Thyroid gland (tissue), 4 donors: ENCODE measurements at places on chromosomes 7 and 10.

DNA sequence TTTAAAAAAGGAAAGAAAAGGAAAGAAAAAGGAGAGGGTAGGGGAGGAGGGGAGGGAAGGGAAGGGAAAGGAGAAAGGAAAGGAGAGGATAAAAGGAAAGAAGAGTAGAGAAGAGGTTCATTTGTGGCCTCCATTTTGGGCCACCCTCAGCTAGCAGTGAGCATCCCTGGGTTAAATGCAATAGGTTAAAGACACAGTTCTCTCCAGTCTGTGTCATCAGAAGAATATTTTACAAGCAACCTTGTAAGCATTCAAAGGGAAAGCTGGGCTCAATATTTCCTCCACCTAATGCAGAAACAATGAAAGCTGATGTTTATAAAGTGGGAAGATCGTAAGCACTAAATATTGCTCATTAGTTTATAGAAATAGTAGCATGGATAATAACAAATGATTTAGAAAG lies 219.1 kb upstream of the PITRM1 start:
- DNase-seq = no peak

GRCh38 chr7:95433952-95434556 lies 774 bp downstream of the PON2 start:
- no peak for DNase-seq

- no peak for DNase-seq
These were observed 126.0 kb upstream of the NRBF2 start for GRCh38 chr10:63007112-63007511.

- DNase-seq = no peak
These were observed 21.7 kb downstream of the ZNF316 start for GRCh38 chr7:6658618-6659345.

GRCh38 chr10:122199689-122200088 lies 71.4 kb upstream of the BTBD16 start:
- no peak for DNase-seq

GRCh38 chr7:24381894-24382505 lies 98.0 kb downstream of the NPY start:
- no peak for DNase-seq

- DNase-seq = no peak
These were observed 144.6 kb downstream of the CHCHD3 start for GRCh38 chr7:132937286-132937685.

DNA sequence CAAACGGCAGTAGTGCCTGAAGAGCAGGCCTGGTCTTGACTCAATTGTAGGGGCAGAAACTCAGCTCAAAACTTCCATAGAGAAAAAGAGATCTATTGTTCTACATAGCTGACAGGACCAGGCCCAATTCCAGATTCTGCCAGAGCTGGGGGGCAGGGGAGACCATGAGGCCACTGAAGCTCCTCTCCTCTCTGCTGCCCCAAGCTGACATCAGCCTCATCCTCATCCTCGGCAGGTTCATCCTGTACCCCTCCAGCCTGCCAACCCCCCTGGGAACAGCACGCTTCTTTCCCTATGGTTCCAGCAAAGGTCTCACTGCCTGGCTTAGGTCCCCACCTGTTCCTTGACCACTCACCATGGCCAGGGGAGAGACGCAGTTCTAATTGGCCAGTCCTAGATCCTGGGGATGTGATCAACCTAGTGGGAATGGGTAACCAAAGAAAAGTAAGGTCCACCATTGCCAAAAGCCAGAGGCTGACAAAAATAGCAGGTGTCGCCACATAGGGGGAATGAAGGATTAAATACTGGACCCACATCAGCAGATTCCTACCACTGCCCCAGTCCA lies 42.9 kb downstream of the CCDC3 start:
- no peak for DNase-seq

DNA sequence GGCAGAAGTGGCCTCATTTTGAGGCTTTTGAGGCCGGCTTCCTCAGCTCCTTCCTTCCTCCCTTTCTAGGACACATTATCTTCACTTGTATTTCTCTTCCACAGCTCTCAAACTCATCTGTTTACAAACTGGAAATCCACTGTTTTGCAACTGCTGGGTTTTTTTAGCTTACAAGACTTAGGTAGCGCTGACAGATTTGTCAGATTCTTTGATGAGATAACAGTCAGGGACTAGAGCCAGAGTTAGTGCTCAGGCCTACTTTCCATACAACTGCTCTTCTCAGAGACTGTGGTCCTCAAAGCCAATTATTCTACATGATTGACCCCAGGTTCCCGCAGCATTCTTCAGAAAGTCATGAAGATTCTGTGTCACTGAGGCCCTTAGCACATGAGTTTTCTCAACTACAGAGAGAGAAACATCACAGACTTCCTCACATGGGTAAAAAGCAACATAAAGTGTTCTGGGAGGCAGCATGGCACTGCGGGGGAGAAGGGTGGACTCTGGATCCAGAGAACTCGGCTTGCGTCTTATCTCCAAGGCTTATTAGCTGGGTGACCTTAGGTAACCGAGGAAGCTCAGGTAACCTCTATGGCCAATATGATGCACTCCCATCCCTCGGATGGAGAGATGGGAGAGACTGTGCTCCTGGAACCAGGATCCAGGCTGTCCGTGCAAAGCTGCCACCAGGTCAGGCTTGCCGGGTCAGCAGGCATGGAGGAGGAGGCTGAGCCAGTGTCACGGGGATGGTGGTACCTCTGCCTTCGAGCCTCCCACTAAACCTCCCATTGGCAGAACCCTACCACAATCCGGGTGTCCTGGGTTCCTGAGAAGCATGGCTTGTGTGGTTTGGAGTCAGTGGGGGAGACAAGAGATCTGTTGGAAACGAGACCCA lies 10.5 kb downstream of the DDC start:
- no peak for DNase-seq

- DNase-seq = peak; percentile 83
These were observed 126.2 kb downstream of the PRPF18 start for GRCh38 chr10:13712837-13713581.

- DNase-seq = no peak
These were observed 251.3 kb upstream of the CHRM2 start for GRCh38 chr7:136617176-136617575.

DNA sequence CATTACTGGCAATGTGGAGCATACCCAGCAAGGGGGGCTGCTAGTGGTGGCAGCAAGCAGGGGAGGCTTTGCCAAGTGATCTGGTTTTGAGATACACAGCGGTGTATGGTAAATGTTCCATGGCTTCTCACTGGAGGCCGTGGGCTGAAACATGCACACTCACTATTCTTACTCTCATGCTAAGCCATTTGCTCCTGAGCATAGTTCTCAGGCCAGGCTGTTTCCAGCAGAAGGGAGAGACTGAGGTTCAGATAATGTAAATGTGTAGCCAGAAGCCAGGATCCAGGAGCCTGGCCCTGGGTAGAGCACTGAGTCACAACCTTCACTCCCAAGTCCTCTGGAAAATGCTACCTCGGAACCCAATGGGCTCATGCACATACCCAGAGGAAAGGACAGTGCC lies 757.9 kb downstream of the GRID1 start:
- DNase-seq = no peak

DNA sequence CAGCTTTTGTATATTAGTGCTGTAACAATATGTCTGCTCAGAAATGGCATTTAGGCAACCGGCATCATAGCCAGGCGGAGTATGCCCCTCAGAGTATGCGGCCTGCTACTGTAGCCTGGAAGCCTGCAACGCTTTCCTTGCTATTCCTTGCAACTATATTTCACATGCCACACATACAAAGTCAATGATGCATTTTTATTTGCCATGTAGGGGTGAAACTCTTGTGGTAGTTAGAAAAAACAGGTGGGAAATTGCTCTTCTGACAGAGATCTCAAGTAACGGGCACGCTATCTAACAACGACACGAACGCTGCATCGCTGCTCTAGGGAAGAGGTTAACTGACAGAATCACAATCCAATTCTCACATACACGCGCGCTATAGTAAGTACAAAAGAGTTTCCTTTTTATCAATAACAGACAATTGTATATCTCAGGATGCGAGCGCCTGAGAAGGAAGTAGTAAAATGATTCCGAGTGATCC lies 5.9 kb downstream of the EBF3 start:
- DNase-seq = no peak

GRCh38 chr10:97913614-97914013 lies 64.0 kb downstream of the GOLGA7B start:
- no peak for DNase-seq

- peak; percentile 14 for DNase-seq
These were observed 227.4 kb downstream of the GRID1 start for GRCh38 chr10:86139066-86139657.

DNA sequence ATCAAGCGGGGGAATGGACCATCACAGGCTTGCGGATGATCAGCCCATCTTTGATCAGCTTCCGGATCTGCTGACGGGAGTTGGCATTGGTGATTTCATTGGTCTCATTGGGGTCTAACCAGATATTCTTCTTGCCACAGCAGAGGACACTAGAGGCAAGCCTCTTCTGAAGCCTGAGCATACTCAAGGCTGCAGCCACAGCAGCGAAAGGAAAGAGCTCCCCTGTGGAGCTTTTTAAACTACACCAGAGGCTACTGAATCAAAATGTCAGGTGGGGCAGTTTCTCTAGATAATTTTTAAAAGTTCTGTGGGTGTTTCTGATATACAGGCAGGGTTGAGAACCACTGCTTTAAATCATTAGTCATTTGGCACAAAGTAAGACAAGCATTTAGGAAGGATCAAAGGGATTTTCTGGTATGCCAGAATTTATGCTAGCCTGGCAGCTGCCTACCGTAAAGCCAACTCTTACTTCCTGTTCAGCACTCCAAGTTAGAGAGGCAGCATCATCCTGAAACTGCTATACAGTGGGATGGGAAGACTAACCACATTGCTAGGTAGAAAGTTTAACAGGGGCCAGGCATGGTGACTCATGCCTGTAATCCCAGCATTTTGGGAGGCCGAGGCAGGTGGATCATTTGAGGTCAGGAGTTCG lies 7.0 kb downstream of the NAPEPLD start:
- DNase-seq = no peak

DNA sequence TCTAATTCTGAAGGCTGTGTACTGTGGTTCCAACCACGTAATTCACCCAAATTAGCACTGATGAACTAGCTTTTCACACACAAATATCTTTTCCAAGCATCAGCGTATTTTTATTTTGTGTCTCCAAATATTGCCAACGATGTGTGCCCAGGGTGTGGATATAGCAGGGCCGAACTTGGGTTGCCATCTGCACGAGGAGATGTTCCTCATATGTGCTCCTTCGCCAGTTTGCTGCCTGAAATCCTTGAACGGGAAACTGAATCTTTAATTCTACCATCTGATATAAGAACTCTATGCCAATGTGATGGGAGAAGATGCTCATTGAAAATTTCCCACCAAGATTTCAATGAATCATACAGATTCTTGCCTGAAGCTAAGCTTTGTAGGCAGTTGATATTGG lies 121.5 kb upstream of the ZNF438 start:
- no peak for DNase-seq

DNA sequence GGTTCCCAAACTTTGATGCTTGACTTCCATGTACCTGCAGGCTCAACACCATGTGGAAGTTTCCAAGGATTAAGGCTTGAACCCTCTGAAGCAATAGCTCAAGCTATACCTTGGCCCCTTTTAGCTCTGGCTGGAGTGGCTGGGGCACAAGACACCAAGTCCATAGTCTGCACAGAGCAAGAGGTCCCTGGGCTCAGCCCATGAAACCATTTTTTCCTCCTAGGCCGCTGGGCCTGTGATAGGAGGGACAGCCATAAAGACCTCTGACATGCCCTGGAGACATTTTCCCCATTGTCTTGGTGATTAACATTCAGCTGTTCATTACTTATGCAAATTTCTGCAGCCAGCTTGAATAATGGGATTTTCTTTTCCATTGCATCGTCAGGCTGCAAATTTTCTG lies 14.4 kb downstream of the DGKI start:
- DNase-seq = no peak

DNA sequence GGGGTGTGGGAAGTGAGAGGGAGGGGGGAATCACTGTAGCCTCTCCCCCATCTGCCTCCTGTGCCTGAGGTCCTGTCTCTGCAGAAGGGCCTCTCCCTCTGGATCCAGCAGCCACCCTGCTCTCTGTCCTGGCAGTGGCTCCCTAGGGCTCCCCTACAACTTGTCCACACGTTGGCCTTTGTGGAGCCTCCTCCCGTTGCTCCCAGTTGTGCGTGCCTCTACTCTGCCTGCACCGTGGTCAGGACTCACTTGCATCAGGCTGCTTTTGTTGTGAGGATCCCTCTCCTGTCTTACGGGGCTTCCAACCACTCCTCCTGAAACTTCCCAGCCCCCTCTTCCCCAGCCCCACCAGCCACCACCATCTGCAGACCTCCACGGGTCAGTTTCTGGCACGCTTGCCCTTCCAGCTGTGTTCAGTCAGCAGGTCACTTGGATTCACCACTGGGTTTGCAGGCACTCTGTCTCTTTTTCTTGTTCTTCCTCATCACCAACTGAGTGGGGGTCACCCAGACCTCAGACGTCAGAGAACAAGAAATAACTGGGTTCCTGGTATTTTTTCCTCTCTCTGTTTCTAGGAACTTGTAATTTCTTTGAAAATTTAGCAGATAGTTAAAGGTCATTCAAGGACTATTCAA lies 62.3 kb downstream of the RAMP3 start:
- no peak for DNase-seq

DNA sequence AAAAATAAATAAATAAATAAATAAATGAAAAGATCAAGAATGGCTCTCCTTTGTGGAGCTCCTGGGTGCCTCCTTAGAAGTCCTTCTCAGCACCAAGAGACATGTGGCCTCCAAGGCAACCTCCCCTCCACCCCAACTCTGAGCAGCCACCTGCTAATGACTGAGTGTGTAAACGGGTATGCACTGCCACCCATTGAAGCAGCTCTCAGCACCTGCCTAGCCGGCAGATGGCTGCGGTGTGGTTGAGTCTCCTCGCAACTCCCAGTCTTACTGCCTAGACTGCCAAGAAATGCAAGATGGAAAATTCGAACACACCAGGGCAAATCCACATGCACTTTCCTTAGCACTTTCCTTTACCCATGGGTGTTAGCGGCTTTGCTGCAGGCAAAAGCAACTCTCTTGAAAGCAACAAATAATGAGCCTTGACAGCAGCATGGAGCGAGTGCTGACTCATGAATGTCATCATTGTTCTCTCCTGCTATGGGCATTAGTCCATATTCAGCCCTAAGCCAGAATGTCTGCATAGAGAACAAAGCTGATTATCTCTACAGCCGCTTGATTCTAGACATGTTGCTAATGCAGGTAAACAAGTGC lies 913.9 kb upstream of the AUTS2 start:
- DNase-seq = no peak

GRCh38 chr10:88542522-88542921 lies 40.6 kb downstream of the RNLS start:
- no peak for DNase-seq

DNA sequence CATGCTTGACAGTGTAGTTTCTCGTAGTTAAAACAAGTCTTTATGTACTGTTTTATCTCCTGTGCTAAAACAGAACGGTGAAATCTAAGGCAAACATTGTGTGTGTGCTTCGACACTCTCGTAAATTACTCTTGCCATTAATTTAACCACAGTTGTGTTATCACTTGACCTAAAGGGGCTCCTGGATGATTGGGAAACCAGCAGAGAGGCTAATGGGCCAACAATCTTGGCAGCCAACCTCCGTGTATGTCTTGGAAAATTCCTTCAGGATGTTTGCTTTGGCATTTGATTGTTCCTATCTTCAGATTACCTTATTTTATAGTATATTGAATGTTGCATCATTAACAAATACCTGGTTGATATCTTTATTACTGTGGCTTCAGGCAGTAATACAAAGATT lies 409.5 kb downstream of the SDK1 start:
- no peak for DNase-seq
